HepG2 (cell line): ENCODE measurements at places on chromosomes 6 and 20.

DNA sequence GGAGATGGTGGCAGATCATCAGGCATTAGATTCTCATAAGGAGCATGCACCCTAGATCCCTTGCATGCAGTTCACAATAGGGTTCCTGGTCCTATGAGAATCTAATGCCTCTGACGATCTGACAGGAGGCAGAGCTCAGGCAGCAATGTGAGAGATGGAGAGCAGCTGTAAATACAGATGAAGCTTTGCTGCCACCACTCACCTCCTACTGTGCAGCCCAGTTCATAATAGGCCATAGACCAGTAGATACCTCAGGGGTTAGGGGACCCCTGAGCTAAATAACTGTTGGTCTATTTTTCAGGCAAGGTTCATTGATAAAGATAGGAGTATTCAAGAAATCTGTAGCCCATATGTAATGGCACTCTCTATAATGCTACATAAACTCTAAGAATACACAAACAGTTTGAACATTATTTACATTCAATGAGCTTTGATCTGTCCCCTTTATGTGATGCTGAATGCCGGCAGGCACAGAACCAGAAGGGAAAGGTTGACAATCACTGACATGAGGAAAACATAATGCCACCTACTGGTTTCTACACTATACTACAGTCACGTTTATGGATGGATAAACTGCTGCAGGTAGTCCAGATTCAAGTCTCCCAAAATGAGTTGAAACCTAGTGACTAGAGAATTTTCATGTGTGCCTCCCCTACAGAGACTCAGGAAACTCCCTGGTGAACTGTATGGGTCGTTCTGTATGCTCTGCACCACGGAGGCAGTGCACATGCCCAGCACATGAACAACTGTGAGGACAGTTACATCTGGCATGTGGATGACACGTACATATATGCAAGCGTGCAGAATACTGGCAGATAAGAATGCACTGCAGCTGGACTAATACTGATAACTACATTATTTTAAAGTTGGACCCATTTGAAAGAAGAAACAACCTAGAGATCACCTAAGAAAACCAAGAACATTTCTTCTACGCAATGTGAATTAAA, 72.0 kb downstream of the DST start:
- DNase-seq: peak; percentile 60

DNA sequence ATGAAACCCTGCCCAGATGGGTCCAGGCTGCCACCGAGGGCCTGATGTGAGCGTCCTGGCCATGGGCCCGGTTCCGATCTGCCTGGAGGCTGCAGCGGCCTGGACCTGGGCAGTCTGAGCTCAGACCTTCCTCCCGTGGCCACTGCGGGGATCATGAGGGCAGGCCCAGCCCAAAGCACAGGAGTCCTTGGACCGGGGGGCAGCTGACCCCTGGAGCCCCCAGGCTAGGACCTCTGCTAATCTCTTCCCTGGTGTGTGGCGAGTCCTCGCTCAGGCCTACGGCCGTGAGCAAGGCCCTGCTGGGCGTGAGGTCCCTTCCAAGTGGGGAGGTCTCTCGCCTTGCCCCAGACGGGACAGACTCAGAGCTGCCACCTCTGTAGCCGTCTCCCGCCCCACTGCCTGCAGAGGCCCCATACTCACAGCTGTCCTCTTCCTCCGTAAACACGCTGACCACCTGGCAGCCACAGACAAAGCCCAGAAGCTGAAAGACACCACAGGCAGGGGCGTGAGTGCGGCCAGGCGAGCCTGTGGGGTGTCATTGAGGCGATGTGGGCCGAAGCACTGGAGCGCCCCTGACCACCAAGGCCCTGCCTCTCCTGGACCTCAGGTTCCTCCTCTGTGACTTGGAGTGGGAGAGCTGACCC, 8.0 kb downstream of the BIRC7 start:
- no peak for DNase-seq

DNA sequence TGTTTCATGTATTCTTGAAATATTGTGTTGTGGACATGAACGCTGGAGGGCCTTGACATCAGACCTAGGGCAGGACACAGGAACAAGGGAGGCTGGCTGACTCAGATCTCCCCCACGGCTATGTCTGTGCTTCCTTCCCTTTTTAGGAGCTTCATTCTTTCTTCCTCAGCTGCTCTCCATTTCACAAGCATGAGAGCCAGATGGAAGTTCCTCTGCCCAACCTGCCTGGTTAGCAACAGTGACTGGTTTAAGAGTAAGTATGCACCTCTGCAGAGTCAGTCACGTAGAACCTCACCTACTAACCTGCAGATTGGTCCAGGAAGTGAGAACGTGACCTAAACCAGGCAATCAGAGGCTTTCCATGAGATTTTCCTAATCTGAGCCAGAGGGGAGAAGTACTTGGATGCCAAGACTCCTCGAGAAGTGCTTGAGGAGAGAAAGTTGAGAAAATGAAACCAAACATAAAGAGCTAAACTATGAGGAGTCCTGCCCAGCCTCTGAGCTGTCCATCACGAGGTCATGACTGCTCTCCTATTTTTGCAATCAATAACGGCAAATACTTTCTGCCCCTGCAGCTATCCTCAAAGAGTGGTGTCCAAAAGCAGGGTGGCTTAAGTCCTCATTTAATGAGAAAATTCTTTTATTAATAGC, 465.2 kb upstream of the CITED2 start:
- no peak for DNase-seq

DNA sequence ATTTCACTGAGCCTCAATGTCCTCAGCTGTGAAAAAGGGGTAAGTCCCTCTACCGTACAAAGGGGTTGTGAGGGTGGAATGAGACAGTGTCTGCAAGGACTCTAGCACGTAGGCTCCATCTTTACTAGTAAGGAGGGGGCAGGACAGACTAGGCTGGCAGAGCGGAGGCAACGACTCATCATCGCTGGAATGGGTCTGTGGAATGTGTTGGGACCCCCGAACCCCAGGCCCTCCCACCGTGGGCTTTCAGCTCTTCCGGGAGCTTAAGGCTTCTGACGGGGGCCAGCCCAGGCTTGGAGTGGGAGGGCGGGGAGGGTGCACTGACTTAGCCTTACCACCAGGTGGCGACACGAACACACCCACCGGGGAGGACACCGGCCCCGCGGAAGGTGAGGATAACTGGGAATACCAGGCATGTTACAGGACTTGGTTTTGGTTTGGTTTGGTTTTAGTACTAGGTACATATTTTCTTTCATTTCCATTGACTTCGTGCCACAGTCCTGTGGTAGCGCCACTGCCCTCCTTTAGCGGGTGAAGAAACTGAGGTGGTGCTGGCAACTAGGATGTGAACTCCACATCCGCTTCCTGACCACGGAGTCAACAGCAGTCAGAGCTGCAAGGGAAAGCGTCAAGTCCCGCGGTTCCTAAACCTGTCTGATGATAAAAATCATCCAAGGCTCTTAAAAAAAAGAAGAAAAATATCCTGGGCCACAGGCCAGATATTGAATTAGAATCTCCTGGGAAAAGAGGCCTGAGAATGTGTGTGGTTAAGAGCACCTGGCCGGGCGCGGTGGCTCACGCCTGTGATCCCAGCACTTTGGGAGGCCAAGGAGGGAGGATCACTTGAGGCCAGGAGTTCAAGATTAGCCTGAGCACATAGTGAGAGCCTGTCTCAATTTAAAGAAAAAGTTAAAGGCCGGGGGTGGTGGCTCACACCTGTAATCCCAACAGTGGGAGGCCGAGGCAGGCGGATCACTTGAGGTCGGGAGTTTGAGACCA, 10.3 kb upstream of the TULP1 start:
- peak; percentile 59 for DNase-seq

- DNase-seq: peak; percentile 37
These were observed 182.5 kb downstream of the MAFB start for GRCh38 chr20:40506537-40506939.

GRCh38 chr6:107624541-107624940, 134.6 kb downstream of the SOBP start:
- no peak for DNase-seq

GRCh38 chr6:39555136-39555535, 170.1 kb downstream of the KIF6 start:
- no peak for DNase-seq

- DNase-seq: no peak
These were observed 65.0 kb upstream of the TOX2 start for GRCh38 chr20:43849496-43850186.
